ENCODE measurements at places on chromosomes 2 and 18.

- DNase-seq, result no peak
These were observed 793.4 kb upstream of the CELF4 start for GRCh38 chr18:38358805-38359657.

- no peak for DNase-seq
These were observed 13.7 kb downstream of the FBLN7 start for GRCh38 chr2:112151701-112152440.

DNA sequence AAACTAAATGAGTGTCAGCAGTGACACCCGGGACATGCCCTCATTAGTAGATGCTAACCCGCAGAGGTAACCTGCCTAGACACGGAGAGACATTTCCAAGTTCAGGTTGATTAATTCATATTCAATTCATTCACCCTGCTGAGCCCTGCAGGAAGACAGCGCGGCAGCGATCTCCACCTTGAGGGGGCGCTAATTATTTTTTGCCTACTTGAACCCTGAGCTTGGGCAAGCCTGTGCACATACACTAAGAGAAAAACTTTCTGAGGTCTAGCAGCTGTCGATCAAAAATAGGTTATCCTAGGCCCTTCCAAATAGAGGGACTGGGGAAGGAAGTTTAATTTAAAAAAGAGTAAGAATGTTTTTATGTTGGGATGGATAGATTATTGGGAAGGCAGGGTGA is 1.3 kb upstream of the LYPD6 start:
- DNase-seq, result no peak

GRCh38 chr18:8601277-8602032 is 7.8 kb upstream of the RAB12 start:
- DNase-seq, result no peak

- DNase-seq, result no peak
These were observed 591.2 kb upstream of the POU3F3 start for GRCh38 chr2:104262714-104263113.

DNA sequence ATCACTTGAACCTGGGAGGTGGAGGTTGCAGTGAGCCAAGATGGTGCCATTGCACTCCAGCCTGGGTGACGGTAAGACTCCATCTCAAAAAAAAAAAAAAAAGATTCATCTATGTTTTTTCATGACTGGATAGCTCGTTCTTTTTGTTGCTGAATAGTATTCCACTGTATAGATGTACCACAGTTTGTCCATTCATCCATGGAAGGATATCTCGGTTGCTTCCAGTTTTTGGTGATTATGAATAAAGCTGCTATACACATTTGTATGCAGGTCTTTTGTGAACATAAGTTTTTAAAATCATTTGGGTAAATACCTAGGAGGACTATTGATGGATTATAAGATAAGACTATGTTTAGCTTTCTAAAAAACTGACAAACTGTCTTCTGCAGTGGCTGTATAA is 90.8 kb downstream of the ACOXL start:
- DNase-seq, result no peak

- no peak for DNase-seq
These were observed 93.3 kb downstream of the THSD7B start for GRCh38 chr2:136858656-136859055.
